Small intestine (tissue), 16 donors: ENCODE measurements at places on chromosomes 11 and 22. TPM values are rescaled to one million over a fixed set of nuclear protein-coding genes. Genes with fewer than 3 reads are reported as not detected.

DNA sequence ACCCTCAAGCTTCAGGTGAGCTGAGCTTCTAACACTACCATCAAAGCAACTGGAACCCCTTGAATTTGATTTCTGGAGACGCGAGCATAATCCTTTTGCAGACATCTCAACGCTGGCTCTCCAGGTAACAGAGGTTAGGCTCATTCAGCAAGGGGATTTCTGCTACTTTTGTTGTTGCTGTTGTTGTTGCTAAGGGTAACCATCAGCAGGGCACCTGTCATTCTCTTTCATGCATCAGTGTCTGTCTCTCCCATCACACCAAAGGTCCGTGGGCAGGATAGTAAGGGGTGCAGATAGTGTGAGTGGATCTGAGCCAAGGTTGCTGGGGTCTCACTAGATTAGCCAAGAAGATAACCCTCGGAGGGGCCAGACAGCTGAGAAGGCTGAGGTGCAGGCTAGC lies 90.3 kb downstream of the TP53I11 start:
- H3K36me3 ChIP-seq: no peaks in the 10 kb centered on the region
- no peak overlapping the region for H3K27ac ChIP-seq
- H3K4me3 ChIP-seq: no peak overlapping the region
- H3K4me1 ChIP-seq: peaks cover 5% of the 10 kb centered on the region

GRCh38 chr11:95262994-95263765 lies 32.2 kb upstream of the SESN3 start:
- no peak for DNase-seq
- H3K4me1 ChIP-seq: peaks cover 4% of the 10 kb centered on the region
- H3K36me3 ChIP-seq: no peaks in the 10 kb centered on the region

GRCh38 chr11:134355136-134355535 lies 23.3 kb downstream of the GLB1L2 start:
- H3K27ac ChIP-seq: no peak overlapping the region
- no peak overlapping the region for H3K4me3 ChIP-seq
- H3K27me3 ChIP-seq: no peaks in the 10 kb centered on the region
- no peak for DNase-seq

DNA sequence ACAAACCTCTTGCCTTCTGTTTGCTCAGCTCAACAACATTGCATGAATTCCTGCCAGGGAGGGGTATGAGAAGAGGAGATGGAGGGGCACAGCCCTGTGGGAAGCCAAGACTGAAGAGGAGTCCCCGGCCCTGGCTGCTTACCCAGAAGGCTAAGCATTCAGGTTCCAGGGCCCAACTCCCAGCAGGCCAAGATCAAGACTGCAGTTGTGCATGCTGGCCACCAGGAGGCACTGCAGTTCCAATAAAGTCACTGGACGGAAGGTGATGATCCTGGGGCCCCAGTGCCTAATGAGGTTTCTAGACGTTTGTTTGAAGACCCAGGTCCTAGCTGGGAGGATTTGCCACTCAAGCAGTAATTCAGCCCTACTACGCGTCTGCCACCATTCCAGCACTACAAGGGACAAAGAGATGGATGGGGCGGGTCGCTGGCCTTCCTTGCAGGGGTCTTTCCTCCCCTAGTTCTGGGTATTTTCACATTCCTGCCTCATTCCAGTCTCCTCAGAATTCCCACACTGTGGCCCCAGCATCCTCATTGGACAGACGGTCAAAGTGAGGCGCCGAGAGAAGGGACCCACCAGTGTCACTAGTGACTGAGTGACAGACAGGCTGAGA lies 23.6 kb downstream of the ALX4 start:
- H3K27ac ChIP-seq: no peak overlapping the region
- no peaks in the 10 kb centered on the region for H3K36me3 ChIP-seq
- no peak overlapping the region for H3K4me3 ChIP-seq
- no peaks in the 10 kb centered on the region for H3K27me3 ChIP-seq

- no peak for DNase-seq
- H3K27ac ChIP-seq: no peak overlapping the region
- no peaks in the 10 kb centered on the region for H3K27me3 ChIP-seq
- H3K4me1 ChIP-seq: no peaks in the 10 kb centered on the region
These were observed 229.2 kb upstream of the MTNR1B start for GRCh38 chr11:92740276-92740675.

DNA sequence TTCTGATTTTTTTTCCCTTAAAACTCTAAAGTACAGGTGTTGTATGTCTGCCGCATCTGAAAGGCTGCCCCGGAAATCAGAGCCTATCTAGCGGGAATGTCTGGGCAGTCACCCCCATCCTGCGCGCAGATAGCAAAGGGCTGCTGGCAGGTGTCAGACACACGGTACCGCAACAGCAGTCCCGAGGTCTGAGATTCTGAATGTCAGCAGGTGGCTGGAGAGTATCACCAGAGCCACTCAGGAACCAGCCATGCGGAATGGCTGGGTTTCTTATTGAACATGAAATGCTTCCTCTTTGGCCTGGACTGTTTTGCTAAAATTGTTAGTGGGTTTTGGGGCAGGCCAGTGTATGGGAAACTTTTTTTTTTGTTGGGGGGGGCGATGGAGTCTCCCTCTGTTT lies 53.3 kb downstream of the CERK start:
- no peaks in the 10 kb centered on the region for H3K27me3 ChIP-seq
- H3K4me3 ChIP-seq: no peak overlapping the region
- peak; percentile 51 for DNase-seq
- peaks cover 40% of the 10 kb centered on the region for H3K4me1 ChIP-seq
- H3K27ac ChIP-seq: peak overlapping the region; percentile 87
- peaks cover 9% of the 10 kb centered on the region for H3K36me3 ChIP-seq

DNA sequence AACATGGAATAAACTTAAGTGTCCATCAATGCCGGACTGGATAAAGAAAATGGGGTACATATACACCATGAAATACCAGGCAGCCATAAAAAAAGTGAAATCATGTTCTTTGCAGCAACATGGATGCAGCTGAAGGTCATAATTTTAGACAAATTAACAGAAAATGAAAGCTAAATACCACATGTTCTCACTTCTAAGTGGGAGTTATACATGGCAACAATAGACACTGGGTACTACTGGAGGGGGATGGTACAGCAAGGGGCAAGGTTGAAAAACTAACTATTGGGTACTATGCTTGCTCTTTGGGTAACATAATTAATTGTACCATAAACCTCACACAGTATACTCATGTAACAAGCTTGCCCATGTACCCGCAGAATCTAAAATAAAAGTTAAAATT lies 851.6 kb downstream of the DLG2 start:
- no peaks in the 10 kb centered on the region for H3K27me3 ChIP-seq
- no peak overlapping the region for H3K27ac ChIP-seq
- H3K4me3 ChIP-seq: no peak overlapping the region
- DNase-seq: no peak
- no peaks in the 10 kb centered on the region for H3K36me3 ChIP-seq

DNA sequence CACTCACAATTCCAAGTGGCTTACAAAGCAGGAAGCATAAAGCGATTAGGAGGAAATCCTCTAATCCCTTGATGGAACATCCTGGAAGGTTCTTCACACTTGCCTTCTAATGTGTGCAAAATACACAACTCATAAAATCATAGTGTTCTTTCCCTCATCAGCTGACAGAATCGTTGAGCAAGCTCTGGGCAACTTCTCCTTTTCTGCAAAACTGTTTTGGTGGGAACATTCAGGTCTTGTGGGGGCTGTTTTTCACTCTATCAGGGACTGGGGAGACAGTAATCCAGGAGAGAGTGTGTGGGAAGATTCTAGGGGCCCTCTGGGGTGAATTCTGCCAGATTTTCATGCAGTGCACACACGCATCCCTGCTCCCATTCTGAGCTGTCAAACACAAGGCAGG lies 53.2 kb downstream of the IRAG1 start:
- no peaks in the 10 kb centered on the region for H3K27me3 ChIP-seq
- no peak overlapping the region for H3K4me3 ChIP-seq
- no peaks in the 10 kb centered on the region for H3K4me1 ChIP-seq
- DNase-seq: no peak
- H3K36me3 ChIP-seq: no peaks in the 10 kb centered on the region

APIP gene
- polyA plus RNA-seq: 34.7 TPM

OR5B12 gene
- not detected for polyA plus RNA-seq

MCAT gene
- polyA plus RNA-seq: 11.6 TPM

RASD2 gene
- polyA plus RNA-seq: 0.54 TPM

DNAJB13 gene
- 0.12 TPM for polyA plus RNA-seq
